Fibroblast of skin of scalp (primary cell): ENCODE measurements at places on chromosomes 2 and 18.
A peak's percentile ranks its signal among the peaks of the same experiment; 100 is the strongest.

DNA sequence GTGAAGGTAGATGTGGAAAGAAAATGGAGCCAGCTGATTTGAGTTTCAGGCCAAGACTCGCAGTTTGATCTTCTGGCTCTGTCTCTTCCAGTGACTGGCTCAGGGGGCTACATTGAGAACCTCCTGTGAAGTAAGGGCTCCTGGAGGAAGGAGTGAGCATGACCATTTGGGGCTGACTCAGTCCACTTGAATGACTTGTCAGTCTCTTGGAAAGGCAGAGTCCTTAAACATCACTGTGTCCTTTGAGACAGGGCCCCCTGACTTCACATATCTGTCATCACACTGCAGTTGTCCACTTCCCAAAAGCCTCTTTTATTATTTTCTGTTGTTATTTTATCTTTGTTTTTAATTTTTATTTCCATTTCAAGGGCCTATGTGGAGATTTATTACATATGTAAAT lies 204.6 kb upstream of the APCDD1 start:
- DNase-seq = no peak

DNA sequence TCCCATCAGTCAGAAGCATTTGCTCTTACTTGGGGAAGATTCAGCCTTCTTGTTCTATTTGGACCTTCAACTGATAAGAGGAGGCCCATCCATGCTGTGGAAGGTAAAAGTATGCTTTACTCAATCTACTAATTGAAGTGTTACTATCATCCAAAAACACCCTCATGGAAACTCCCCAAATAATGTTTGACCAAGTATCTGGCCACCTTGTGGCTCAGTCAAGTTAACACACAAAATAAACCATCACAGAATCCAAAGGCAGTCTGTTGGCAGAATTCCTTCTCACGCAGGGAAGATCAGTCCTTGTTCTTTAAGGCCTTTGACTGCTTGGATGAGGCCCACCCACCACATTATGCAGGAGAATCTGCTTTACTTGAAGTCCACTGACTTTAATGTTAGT lies 531.2 kb upstream of the SMIM21 start:
- peak; percentile 1 for DNase-seq

DNA sequence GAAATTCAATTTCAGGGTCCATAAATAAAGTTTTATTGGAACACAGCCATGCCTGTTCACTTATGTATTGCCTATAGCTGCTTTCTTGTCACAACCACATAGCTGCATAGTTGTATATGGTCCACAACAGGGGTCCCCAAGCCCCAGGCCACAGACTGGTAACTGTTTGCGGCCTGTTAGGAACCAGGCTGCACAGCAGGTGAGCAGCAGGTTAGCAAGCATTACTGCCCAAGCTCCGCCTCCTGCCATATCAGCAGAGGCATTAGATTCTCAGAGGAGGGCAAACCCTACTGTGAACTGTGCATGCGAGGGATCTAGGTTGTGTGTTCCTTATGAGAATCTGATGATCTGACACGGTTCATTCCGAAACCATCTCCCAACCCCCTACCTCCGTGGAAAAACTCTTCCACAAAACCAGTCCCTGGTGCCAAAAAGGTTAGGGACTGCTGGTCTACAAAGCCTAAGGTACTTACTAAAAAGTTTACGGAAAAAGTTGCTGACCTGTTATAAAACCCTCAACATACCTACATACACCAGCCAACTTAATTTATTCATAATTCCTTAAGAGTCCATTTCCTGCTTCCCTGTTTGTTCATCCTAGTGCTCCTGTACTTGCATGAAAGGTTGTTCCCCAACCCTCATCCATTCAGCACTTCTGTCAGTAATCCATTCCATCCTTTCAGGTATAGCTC lies 40.1 kb downstream of the NDUFAF7 start:
- DNase-seq = no peak

GRCh38 chr2:218273908-218274249 lies 3.6 kb downstream of the PNKD start:
- no peak for DNase-seq

GRCh38 chr2:161161074-161161706 lies 962 bp downstream of the TANK start:
- no peak for DNase-seq

- DNase-seq = no peak
Measured at GRCh38 chr2:45176390-45176789, 167.1 kb upstream of the SIX2 start.

GRCh38 chr2:219003267-219003634 lies 10.0 kb upstream of the CRYBA2 start:
- no peak for DNase-seq

DNA sequence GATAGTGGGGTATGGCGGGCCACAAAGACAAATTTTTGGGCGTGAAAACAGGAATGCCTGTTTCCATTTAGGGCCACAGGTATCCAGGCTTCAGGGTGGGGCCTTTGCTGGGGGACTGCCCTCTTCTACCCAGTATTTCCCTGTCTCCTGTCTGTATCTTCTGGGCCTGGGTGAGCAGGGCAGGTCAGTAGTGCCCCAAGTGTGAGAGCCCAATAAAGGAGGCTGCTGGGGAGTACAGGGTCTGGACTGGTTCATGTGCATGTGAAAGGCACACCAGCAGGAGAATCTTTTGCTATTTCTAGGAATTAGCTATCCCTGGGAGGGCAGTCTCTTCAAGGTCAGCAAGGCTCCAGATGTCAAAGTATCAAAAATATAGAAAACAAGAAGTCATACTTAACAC lies 71.5 kb downstream of the MEX3C start:
- DNase-seq = no peak

DNA sequence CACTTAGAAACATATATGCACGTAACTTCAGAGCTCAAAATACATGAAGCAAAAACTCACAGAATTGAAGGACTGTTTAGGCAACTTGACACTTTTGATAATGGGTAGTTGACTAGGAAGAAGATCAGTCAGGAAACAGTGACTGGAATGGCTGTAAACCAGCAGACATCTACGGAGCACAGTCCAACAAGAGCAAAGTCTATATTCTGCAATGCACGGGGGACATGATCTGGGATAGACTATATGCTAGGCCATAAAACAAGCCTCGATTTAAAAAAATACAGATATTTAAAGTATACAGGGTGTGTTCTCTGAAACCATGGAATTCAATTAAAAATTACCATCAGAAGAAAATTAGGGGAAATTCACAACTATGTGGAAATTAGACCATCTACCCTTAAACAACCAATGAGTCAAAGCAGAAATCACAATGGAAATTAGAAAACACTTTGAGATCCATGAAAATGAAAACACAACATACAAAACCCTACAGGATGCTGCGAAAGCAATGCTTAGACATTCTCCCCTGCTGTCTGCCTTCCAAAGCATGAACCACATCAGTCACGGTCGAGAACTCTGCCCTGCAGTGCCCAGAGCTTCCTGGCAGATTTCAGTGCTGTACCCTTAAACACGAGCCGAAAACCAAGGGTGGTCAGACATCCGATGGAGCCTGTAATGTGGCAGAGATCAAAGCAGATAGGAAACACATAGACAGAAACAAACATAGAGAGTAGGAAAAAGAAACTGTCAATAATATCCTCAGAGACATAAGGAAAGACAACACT lies 651.9 kb upstream of the HS6ST1 start:
- no peak for DNase-seq

- no peak for DNase-seq
Measured at GRCh38 chr2:43136876-43137275, 89.5 kb downstream of the ZFP36L2 start.

- peak; percentile 87 for DNase-seq
Measured at GRCh38 chr2:109164739-109165221, 35.8 kb downstream of the SH3RF3 start.

DNA sequence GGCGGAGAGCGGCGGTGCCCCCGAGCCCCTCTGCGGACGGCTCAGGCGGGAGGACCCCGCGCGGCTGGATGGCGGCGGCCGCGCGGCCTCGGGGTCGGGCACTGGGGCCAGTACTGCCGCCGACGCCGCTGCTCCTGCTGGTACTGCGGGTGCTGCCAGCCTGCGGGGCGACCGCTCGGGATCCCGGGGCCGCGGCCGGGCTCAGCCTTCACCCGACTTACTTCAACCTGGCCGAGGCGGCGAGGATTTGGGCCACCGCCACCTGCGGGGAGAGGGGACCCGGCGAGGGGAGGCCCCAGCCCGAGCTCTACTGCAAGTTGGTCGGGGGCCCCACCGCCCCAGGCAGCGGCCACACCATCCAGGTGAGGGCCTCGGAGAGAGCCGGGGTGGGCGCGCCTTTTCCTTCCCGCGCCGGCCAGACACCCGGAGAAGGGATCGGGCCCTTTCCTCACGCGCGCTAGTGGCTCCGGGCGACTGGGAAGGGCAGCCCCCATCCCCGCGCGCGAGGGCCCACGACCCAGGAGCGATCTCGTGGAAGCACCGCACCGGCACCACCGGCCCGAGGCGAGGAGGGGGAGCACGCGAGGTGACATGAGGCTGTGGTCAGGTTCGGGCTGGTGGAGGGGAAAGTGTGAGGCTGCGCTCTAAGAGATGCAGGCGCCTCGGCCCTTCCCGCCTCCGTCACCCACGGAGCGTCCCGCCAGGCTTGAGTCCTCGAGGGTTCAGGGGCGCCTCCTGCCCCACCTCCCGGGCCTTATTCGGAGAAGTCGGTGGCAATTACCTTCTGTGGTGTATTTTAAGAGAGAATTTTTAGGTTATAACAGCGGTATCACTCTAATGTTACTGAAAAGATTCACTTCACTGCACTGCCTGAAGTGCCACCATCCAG lies 607 bp downstream of the LAMA3 start:
- DNase-seq = no peak

GRCh38 chr2:200650195-200650594 lies 64.4 kb downstream of the AOX1 start:
- no peak for DNase-seq

- DNase-seq = no peak
Measured at GRCh38 chr2:184633726-184634125, 35.4 kb downstream of the ZNF804A start.

DNA sequence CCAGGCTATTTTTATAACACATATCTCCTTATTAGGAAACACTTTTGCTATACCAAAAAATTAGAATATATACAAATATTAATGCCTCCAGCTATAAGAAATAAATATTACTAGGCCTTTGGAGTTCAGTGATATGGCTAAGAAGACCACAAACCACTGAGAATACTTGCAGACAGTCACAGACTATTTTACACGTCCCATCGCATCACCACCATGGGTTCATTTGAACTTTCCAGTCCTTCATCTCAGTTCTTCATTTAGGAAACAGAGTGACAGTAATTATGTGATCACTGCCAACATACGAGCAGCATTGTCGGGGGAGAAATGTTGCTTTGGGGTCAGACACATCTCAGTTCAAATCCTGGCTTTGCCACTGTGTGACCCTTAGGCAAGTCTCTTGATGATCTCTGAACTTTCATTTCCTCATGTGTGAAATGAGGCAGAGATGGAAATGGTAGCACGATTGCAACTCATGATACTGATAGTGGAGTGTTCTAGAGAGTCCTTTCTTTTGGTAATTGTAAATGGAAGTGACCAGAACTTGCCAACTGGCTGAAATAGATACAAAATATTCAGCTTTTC lies 138.9 kb upstream of the NRP2 start:
- no peak for DNase-seq

- peak; percentile 54 for DNase-seq
Measured at GRCh38 chr2:234768608-234769196, 183.1 kb upstream of the SH3BP4 start.

DNA sequence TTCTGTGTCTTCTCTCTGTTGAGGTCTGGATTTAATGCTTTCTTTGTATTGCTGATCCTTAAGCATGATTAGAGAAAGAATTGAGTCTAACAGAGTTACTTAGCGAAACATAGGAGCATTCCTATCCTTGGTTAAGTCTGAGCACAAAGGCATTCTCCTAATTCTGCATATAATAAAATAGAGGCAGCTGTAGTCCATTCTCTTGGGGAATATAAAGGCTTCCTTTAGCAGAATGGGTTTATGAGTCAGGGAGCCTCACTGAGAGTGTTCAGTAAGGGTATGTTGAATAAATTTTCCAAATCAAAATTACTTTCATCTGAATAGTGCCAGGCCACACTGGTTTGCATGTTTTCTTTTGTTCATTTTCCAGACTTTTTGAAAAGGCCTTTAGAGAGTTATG lies 101.5 kb downstream of the GALNT1 start:
- DNase-seq = peak; percentile 73

- DNase-seq = no peak
Measured at GRCh38 chr2:84231478-84231877, 227.6 kb downstream of the SUCLG1 start.

GRCh38 chr18:69085951-69086350 lies 288.1 kb downstream of the CCDC102B start:
- DNase-seq = no peak

DNA sequence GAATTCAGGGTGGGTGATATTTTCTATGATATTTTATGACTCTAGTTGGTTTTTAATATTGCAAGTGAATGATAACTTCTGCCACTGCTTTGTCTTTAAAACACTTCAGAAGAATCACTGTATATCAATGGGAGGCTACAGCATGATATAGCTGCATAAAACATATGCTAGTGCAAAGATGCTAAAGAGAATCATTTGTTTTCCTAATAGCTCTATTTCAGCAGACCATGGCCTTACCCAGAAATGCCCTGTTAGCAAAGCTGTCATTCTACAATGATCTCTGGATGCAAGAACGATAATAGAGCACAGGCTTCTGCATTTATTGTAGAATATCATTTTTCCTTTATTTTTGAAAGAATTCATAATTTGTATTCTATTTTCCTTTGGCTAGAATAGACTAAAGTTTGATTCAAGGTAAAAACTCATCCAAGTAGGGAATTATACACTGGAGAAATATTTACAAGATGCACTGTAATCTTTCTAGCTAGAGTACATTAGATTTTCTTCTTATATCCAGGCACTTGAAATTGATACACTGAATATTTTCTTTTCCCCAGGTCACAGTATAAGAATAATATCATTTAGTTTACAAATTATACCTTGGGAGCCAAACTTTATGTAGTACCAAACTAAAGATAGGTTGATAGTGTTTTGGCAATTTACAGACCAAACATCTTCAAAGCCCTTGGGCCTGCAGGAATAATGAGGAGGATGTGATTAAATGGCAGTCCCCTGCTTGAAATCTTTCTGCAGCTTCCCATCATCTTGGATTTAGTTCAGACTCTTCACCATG lies 252.6 kb upstream of the LINC00305 start:
- no peak for DNase-seq

DNA sequence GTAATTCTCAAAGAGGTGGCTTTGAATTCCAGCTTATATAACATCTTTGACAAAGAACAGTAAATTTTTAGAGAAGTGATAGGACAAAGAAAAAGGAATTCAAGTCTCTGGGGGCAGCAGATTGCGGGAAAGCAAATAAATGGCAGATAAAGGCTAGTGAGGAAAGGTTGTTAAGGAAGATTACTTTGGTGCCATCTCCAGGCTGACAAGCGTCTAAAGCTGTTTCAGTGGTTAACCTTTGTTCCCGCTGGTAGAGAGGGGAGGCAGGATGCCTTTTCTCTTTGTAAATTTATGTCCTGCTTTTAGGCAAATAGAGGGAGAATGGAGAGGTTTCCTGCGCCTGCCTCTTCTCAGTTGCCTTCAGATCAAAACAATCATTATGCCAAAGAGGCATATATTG lies 431.2 kb upstream of the CHST9 start:
- DNase-seq = no peak

- no peak for DNase-seq
Measured at GRCh38 chr2:218291318-218292047, 820 bp downstream of the TMBIM1 start.
